Mucosa of gallbladder (tissue), 1 donor: ENCODE measurements at places on chromosomes 6 and 20.

DNA sequence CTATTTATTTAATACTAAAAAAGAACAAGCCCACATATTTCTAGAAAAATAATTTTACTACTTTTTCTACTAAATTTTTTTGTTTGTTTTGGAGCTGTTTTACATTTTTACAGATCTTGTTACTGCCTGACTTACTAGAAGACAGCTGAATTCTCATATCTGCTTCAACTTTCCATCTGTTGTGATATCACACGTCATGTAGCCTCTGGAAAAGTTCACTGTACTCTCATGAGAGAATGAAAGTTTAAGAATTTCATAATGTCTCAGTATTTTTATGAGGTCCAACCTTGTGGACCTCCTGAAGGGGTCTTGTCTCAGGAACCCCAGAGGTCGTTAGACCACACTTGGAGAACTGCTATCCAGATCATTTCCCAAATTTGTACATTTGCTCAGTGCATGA lies 81.7 kb upstream of the MTHFD1L start:
- no peak for DNase-seq

GRCh38 chr20:16692442-16692841 lies 37.4 kb upstream of the SNRPB2 start:
- DNase-seq: no peak

DNA sequence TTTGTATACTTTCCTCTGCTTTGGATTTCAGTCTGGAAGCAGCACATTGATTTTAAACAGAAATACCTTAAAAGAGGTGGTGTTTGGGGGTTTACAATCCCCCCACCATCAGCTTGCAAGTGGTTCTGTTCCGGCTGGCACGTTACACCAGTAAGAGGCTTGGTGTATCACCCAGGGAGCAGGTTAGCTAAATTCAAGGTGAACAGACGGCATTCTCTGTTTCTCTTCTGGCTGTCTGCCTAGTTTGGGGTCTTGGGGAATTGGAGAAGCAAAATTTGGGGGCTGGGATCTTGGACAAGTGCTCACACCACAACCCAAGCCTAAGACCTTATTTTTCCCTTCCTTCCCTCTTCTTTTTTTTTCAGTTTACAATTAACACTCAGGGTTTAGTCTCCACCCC lies 7.5 kb upstream of the APCDD1L start:
- DNase-seq: no peak

- DNase-seq: no peak
These were observed 75.3 kb downstream of the ELOVL2 start for GRCh38 chr6:10968776-10969175.

GRCh38 chr6:104606361-104606760 lies 253.4 kb downstream of the HACE1 start:
- no peak for DNase-seq

GRCh38 chr6:107711412-107712236 lies 112.5 kb downstream of the SCML4 start:
- no peak for DNase-seq

DNA sequence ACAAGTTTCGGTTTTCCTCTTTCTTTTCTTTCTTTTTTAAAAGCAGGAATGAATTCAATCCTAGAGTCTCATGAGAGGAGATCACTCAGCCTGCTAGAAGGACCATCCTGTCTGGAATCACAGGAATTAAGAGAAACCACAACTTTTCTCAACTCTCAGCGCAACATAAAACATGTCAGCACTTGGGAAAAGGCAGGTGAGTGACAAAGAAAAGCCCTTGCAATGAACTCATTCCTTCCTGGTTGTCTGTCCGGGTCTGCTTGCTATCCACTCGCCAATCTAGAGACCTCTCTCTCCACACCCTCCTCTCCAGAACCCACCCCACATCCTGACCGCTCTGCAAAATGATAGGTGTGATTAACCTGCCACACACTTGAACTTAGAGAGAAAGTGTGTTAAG lies 253.8 kb downstream of the LY86 start:
- DNase-seq: no peak

DNA sequence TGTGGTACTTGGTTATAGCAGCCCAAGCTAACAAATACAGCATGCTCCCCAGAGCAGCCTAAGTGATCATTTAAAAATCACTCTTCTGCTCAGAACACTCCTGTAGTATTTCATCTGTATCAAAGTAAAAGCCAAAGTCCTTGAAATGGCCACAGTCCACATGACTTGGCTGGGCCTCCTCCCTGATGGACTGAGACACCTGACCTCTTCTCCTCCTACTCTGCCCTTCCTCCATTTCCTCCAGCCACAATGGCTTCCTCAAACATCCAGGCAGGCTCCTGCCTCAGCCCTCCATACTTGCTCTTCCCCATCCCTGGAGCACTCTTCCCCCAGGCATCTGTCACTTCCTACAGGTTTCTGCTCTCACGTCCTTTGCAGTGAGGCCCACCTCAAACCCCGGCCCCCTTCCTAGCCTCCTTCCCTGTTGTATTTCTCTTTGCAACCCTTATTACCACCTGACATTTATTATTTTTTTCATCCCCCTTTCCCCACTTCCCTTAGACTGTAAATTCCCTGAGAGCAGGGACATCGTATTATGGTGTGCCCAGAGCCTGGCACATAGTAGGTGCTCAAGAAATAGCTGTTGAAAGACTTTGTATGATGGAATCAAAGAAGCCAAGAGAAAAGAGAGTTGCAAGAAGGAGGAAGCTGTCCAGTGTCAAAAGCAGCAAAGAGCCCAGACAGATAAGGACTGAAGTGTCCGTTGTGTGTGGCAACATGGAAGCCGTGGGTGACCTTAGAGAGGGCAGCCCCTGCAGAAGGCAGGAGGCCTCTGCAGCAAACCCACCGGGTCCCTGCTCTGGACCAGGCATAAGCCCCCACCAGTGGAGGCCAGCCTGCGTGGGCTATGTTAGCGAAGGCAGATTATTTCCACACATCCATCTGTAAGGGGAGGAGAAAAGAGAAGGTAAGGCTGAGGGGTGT lies 87.5 kb downstream of the TRERF1 start:
- DNase-seq: no peak

- DNase-seq: no peak
These were observed 37.1 kb downstream of the MAP1LC3A start for GRCh38 chr20:34595377-34596184.

DNA sequence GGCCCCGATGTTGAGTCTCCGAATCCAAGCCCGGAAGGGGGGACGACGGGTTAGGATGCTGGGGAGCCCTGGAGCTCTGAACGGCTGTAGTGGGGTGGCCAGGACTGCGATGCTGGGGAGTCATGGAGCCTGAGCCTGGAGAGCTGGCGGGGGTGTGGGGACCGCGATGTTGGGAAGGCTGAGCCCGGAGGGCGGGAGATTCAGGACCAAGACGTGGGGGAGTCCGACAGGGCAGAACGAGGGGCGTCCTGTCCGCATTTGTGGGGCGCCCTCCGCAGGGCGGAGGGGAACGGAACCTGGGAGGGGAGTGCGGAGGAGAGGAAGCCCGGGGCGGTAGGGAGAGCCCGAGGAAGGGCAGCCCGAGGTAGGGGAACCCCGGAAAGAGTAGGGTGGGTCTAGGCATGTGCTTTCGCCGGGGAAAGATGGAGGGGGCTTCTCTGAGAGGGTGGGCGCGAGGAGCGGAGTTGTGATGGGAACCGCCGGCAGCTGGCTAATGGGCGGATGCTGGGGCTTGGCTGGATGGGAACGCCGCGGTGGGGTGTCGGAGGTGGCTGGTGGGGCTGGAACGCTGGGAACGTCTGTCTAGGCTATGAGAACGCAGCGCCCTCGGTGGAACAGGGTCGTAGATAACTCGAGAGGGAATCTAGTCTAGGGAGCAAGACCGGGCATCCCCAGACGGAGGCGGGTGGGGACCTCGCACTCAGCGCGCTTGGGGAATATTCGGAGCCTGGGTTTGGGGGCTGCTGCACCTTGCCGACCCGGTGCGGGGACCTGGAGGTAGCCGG lies 684 bp downstream of the PAQR8 start:
- DNase-seq: peak; percentile 16

GRCh38 chr6:13422681-13423221 lies 64.6 kb downstream of the GFOD1 start:
- DNase-seq: no peak

- no peak for DNase-seq
These were observed 35.2 kb downstream of the SLC22A1 start for GRCh38 chr6:160156842-160157241.

GRCh38 chr20:35673884-35674283 lies 9.2 kb upstream of the CPNE1 start:
- DNase-seq: no peak

DNA sequence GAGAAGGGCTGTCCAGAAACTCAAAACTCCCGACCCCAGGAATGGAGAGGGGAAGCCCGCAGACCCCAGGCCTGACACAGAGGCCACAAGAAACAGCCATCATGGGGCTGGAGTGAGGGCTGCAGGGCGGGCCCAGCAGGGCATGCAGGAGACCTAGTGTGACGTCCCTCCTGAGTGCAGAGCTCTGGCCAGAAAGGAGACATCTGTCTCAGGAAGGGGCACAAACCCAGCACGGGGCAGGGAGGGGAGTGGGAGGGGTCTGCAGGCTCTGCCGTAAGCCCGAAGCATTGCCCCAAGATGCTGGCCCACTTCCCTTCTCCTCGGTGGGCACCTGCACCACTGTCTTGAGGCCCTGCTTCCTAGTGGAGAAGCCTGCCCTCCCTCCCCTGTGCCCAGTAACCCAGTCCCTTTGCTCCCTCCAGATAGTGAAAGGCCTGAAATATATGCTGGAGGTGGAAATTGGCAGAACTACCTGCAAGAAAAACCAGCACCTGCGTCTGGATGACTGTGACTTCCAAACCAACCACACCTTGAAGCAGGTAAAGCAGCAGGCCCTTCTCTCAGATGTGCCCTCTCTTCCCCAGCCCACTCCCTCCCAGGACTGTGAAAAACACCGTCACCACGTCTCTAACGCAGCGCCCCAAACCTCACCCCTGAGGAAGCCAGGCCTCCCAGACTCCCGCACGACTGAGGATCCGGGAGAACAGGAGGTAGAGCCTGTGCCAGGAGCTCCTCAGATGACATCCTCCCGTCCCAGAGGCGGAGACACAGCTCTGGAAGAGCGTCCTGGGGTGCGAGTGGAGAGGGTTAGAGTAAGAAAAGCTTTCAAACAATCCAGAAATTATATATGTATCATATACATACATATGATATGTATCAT lies 9.7 kb downstream of the CST7 start:
- peak; percentile 8 for DNase-seq
